Eye (tissue), 1 donor: ENCODE measurements at places on chromosomes 4 and X.
A peak's percentile ranks its signal among the peaks of the same experiment; 100 is the strongest.

DNA sequence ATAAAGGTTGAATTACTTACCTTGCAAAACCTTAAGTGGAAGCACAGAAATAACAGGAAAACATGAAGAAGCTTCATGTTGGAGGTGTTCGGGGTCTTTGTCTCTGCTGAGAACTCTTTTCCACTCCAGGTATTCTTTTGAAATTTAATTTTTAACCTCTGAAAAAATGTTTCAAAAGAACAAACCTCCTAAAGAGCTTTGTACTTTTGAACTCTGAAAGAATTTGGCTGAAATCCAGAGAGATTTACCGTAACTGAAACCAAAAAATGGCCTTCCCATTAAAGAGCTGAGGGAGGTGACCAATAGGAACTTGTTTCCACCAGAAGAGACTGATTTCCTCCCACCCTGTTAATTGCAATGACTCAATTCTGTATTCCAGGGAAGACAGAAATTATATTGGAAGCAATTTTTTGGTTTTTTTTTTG, at the start of gene CFI:
Gene CFI (minus strand): TSS at position 105 of the 425 bp plus-strand sequence. CDS start 28 bp downstream, at position 77.
- DNase-seq = peak; percentile 68

GRCh38 chr4:110197529-110198042, 829 bp downstream of the ELOVL6 start:
- DNase-seq = peak; percentile 92

DNA sequence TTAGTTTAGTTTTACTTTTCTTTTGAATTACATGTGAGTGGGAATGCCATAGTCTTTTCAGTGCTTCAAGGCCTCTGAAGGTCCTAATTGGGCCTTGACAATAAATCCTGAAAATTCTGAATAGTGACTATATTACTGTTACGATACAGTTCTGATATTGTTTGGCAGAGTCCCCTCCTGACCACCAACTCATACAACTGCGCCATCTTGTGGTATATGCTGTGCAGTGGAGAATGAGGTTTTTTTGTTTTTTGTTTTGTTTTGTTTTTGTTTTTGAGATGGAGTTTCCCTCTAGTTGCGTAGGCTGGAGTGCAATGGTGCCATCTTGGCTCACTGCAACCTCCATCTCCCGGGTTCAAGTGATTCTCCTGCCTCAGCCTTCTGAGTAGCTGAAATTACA, 56.6 kb upstream of the CHRDL1 start:
- peak; percentile 23 for DNase-seq

GRCh38 chr4:53511014-53511413, 80.3 kb downstream of the LNX1 start:
- no peak for DNase-seq

GRCh38 chr4:44563496-44563895, 87.9 kb downstream of the YIPF7 start:
- no peak for DNase-seq

GRCh38 chrX:48522291-48522690, 683 bp downstream of the EBP start:
- no peak for DNase-seq

DNA sequence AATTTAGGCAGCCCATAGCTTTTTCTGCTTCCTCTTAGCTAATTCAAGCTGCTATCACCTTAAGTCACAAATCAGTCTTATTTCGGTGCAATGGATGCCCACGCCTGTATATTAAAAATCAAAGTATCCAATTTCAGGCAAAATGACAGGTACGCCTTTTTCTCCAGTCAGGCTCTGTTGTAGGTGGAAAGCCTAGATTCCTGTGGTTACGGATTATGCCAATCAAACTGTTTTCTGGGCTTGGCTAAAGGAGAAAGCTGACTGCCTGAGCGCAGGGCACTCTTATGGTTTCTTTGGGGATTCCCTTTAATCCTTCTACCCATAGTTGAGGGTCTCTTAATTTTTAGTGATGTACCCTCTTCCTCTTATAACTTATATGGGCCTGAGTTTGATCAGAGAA, 550.5 kb downstream of the PDHA2 start:
- peak; percentile 11 for DNase-seq

DNA sequence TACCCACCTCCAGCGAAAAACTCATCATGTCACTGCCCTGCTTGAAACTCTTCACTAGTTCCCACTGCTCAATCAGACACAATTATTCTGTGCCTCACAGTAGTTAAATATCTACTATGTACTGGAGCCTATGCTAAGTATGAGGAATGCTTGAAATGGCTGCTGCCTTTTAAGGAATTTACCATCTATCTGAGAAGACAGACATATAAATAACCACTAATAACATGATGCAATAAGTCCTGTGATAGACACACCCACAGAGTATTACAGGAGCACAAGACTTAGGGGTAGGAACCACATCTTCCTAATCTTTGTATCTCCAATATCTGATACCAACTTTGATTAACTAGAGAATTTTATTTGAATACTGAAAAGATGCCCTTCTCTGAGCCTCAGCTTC, 21.1 kb downstream of the SLC25A53 start:
- DNase-seq = no peak

- no peak for DNase-seq
These were observed 17.9 kb downstream of the LRBA start for GRCh38 chr4:150997141-150997540.

DNA sequence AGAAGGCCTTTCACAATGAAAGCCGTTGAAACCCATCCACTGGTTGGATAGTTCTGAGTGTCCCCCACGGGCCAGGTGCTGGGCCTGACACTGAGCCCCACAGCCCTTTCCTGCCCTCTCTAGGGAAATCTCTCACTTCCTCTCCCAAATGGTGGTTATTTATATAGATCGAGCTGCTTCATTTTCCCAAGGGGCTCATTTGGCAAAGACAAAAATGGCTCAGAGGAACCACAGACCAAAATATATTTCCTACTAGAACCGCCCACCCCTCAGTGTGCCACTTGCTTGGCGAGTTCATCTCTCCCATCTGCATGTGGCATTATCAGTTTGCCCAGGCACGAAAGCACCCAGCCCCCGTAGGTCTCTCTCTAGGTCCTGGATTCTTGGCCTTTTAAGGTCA, 53.3 kb upstream of the STIM2 start:
- no peak for DNase-seq

DNA sequence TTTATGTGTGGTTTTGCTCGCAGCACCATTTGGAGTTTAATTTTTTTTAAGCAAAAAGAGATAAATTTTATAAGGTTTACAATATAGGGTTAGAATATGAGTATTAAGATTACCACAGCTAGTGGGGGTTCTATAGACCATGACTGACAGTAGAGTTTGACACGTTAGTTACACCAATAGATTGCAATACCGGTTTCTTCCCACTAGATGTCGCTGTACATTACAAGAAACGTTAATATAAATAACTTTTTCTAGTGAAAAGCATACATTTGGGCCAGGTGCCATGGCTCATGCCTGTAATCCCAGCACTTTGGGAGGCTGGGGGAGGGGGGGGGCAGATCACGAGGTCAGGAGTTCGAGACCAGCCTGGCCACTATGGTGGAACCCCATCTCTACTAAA, 433.6 kb downstream of the MAGEB5 start:
- DNase-seq = no peak

GRCh38 chrX:120136840-120137239, 21.1 kb upstream of the RHOXF1 start:
- no peak for DNase-seq

DNA sequence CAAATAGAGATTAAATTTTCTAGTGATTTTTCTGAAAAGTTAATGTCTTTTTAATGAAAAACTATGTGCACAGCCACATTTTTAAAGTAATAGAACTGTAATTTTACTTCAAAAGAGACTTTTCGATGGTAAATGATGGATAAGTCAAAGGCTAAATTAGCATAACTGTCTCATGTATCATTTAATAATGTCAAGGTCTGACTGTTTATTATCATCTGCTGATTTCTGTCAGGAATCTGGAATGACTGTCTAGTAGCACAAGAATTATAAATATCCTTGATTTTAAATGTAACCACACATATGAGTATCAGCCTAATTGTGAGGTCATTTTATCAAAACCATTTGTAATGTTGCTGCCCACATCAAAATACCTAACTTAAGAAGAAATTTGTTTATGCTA, 333.8 kb downstream of the EPHA5 start:
- no peak for DNase-seq
